ENCODE measurements at places on chromosomes 11 and 22.
A peak's percentile ranks its signal among the peaks of the same experiment; 100 is the strongest.

GRCh38 chr11:134583397-134583990, 171.5 kb upstream of the B3GAT1 start:
- no peak for DNase-seq

GRCh38 chr22:22870577-22871404, 16.8 kb upstream of the IGLL5 start:
- no peak for DNase-seq

GRCh38 chr11:100874203-100874602, 187.1 kb downstream of the ARHGAP42 start:
- DNase-seq: no peak

- DNase-seq: no peak
Measured at GRCh38 chr11:46625406-46625805, 8.1 kb downstream of the ATG13 start.

- DNase-seq: no peak
Measured at GRCh38 chr11:95792200-95792599, 1.9 kb downstream of the CEP57 start.

GRCh38 chr11:130159657-130160497, at the start of gene ST14:
Gene ST14, plus strand, starts transcription at chr11:130159782. Its CDS starts 198 bp downstream, at chr11:130159980.
- DNase-seq: peak; percentile 61

DNA sequence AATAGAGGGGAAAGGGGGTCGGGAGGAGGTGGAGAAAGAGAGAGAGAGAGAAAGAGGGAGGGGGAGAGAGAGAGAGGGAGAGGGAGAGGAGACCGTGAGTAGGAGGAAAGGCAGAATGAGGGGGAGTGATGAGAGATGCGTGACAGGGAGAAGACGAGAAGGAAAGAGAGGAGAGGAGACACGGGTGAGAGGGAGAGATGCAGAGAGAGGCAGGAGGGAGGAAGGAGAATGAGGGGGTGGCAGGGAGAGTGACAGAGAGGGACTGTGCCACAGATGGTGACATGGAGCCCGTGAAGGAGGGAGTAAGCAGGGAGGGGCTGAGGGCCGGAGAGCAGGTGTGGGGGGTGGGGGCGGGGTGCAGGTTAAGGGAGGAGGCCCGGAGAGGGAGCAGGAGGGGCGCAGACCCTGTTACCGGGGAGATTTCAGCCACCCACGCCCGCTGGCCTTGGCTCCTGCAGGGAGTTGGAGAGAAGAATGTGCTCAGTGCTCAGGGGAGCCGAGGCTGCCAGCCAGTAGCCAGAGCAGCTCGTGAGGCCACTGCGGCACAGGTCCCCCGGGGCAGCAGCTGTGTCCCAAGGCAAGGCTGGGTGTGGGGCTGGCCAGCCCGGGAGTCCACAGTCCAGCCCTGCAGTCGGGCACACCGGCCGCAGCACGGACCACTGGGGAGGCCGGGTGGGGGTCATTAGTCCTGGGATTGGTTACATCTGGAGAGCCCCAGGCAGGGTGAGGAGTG, at the start of gene SSTR3:
Gene SSTR3 (minus strand): TSS at position 304 of the 733 bp plus-strand sequence. CDS start 4,674 bp downstream, outside the sequence.
- DNase-seq: peak; percentile 34

- DNase-seq: no peak
Measured at GRCh38 chr11:78938971-78939370, 364.3 kb upstream of the NARS2 start.

Measured in WTC11 (cell line).